ENCODE measurements at places on chromosomes 11 and 22.

- no peak for DNase-seq
These were observed 122.3 kb downstream of the SPATA19 start for GRCh38 chr11:133723056-133723455.

DNA sequence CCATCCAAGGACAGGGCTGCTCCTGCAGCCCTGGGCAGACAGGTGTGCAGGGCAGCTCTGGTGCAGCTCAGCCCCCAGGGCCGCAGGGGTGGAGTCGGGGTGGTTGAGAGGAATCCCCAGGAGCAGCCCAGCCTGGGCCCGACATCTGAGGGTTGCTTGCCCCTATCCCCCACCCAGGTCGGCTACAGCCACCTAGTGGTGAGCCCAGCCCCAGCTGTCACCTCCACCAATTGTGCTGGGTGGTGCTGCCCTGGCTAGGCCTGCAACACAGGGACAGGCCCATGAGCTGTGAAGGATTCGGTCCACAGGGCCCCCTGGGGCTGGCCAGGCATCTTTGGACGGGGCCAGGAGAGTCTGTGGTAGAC lies 29.6 kb downstream of the RTN4R start:
- DNase-seq, result peak; percentile 83

GRCh38 chr22:31496735-31497146 lies 405 bp downstream of the SFI1 start:
- DNase-seq, result peak; percentile 53

DNA sequence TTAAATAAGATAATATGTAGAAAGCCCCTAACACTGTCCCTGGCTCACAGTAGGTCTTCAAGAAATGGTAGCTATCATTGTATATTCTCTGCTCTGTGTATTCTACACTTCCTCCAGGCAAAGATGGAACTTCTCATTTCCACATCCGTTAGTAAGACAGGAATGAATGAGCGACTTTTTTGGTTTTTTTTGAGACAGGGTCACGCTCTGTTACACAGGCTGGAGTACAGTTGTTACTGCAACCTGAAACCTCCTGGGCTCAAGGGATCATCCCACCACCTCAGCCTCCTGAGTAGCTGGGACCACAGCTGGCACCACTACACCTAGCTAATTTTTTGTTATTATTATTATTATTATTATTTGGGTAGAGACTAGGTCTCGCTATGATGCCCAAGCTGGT lies 2.3 kb upstream of the CLPB start:
- no peak for DNase-seq

DNA sequence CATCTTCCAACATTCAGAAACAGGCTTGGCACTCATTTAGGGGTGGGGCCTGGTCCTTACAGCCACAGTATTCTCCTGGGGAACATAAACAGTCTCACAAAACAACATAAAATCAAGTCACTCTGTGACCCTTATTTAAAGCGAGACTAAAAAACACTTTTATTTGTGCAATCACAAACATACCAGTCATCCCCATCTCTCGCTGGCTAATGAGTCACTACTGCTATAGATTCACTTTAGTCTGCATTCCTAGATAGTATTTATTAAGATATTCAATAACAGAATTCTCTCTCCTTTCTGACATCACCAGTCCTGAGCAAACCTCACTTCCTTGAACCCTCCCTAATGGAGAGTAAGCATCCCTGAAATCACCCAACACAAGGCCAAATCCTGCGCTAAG lies 68.0 kb downstream of the ZBTB44 start:
- DNase-seq, result no peak

DNA sequence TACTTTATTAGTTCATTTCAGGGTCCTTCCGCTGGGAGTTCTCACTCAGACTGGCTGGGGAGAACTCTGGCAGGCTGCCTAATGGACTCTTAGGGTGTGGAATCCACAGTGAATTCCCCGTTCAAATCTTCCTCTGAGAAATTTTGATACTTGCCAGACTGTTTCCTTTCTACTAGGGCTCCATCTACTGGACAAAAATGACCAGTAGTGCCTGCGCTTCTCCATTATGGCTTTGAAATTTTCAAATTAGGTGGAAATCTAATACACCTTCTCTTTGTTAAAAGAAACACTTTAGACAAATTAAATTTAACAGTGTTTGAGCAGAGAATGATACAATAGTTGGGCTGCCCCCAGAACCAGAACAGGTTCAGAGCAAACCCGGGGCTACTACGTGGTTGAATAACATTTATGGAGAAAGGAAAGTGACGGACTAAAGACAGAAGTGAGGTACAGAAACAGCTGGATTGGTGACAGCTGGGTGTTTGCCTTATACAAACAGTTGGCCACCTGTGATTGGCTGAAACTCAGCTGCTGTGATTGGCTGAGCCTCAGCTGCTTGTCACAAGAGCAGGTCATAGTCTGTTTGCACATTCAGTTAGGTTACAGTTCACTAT lies 52.9 kb upstream of the FDX1 start:
- DNase-seq, result peak; percentile 81

- DNase-seq, result peak; percentile 43
These were observed 45.6 kb downstream of the IGSF9B start for GRCh38 chr11:133911171-133911570.

GRCh38 chr11:68994894-68995285 lies 14.1 kb upstream of the MRGPRD start:
- no peak for DNase-seq

DNA sequence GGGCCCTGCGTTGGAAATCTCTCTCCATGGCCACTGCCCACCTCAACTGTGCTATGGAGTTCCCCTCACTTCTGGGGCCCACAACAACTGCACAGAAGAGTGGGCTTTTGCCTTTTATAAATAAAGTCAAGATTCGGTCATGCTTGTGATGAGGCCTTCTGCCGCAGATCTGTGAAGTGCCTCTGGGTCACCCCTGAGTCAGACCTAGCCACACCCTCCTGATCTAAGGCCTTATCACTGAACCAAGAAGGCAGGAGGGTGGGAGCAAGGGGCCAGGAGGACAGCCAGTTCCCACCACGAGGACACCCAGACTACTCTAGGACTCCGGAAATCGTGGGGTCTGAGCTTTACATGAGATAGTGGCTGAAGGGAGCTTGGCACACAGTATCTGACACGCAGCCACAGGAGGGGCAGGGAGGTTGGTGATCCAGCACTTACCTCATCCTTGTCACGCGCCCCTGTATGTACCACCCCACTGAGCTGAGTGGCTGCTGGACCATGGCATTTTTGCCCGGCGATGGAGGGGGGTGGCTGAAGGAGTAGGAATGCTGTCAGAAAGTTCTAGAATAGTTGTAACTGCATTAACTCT lies 115.7 kb downstream of the ABTB2 start:
- DNase-seq, result no peak

- DNase-seq, result no peak
These were observed 1.0 kb downstream of the PGGHG start for GRCh38 chr11:289712-290620.

DNA sequence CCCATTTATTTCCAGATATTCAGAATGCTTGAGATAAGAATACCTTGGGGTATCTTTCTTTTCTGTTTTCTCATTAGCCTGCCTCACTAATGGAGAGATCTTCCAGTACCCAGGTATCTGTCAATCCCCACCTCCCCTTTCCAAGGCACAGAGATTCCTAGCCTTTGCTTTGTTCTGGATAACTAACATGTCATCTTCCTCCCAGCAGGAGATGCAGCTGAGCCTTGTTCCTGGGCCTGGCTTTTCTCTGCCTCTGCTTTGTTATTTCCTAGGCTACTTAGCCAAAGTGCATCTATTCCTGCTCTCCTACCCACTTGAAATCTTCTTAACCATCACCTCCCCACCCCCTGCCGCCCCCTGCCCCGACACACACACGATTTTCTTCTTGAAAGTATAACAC lies 297.1 kb downstream of the NELL1 start:
- DNase-seq, result no peak

GRCh38 chr11:126833065-126833464 lies 167.5 kb downstream of the KIRREL3 start:
- no peak for DNase-seq

- DNase-seq, result no peak
These were observed 6.2 kb downstream of the KDELR3 start for GRCh38 chr22:38474003-38474607.

DNA sequence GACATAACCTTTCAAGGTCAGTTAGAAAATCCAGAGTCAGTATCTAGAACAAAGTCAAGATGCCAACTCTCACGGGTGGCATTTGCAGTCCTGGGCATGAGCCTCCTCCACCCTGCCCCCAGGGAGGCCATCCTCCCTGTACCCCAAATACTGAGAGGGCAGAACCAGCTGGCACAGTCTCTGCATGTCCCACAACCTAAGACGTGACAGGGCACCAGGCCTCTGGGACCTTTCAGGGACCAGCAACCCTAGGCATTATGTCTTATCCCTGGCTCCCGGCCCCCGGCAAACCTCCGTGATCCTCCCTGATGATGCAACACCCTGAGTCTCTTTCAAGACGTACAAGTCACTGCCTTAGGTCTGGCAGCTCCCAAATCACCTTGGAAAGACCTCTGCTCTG lies 2.0 kb downstream of the MB start:
- DNase-seq, result no peak

DNA sequence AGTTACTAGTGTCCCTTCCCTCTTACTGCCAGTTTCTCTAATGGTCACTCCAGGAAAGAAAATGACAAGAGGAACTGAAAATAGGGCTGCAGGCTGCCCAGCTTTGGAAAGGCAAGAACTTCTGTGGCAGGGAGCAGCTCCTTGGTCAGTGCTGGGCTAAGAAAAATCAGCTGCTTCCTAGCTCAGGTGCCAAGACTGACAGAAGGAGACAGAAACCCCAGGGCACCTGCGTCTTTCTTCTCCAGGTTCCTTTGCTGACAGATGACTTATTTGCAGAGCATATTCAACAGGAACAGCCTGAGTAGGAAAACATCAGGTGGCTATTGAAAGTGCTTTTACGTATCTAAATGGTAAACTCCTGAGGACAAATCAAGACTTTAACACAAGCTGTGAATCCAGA lies 25.4 kb downstream of the MAML2 start:
- no peak for DNase-seq

DNA sequence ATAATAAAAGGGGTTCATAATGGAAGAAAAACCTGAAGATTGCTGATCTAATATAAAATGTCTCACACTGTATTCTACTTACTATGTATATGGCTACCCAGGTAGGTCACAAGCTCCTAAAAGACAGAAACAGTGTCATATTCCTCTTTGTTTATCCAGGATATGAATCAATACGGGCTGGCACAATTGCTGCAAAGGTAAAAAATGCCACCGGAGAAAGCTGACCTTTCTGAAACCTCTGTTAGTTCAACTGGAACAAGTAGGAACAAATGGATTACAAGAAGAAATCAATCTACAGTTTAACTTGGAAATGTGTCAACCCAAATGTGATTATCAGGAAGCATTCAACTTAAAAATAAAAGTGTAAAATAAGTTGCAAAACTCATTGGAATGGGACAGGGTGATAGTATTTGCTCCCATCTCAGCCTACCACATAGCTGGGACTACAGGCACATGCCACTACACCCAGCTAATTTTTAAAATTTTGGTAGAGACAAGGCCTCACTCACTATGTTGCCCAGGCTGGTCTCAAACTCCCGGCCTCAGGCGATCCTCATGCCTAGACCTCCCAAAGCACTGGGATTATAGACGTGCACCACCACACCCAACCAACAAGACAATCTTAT lies 27.6 kb downstream of the SLC35F2 start:
- DNase-seq, result no peak

DNA sequence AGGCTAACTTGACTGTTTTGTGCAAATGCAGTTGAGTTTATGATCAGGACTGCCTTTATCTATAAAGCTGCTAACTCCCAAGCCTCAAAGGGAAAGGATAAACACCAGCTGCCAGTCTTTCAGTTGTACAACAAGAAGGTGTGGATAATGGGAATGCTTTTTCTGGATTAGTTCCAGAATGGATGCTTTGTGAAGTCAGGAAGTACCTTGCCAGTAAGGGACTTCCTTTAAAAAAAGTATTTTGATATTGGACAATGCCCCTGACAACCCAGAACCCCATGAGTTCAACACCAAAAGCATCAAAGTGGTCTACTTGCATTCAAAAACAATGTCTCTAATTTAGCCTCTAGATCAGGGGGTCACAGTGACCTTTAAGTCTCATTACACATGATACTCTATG lies 32.0 kb downstream of the OR5A2 start:
- no peak for DNase-seq

- no peak for DNase-seq
These were observed 65.6 kb downstream of the ISX start for GRCh38 chr22:35131525-35132000.

DNA sequence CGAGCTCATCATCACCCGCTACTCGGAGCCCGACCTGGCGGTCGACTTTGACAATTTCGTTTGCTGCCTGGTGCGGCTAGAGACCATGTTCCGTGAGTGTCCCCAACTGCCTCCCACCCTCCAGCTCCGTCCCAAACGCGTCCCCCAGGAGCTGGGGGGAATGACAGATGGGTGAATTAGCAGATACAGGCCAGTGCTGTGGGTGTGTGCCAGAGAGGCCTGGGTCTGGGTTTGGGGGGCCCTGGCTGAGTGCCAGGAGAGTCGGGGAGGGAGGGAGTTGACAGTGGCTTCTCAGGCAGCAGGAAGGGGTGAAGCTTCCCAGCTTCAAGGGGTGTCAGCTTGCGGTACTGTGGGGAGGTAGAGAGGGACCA lies 28.6 kb downstream of the CAPN1 start:
- no peak for DNase-seq

DNA sequence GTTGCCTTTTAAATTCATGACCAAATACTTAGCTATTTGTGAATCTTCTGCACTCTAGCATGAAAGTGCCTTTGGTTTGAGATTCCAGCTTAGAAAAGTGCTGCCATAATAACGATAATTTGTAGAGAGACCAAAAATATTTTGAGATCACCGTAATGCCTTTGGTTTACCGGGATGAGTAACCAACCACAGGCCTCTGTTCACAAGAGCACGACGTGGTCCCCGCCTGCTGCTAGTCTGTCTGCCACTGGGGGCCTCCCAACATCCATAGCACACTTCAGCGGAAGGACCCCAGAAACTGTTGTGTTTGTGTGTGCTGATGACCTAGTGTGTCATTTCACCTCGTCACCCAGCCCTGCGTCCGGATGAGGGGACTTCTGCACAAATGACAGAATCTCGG lies 67.0 kb upstream of the RASSF10 start:
- DNase-seq, result no peak

GRCh38 chr11:120978701-120979100 lies 45.2 kb upstream of the TBCEL start:
- DNase-seq, result no peak

GRCh38 chr11:3709977-3710376 lies 38.8 kb upstream of the CHRNA10 start:
- no peak for DNase-seq

DNA sequence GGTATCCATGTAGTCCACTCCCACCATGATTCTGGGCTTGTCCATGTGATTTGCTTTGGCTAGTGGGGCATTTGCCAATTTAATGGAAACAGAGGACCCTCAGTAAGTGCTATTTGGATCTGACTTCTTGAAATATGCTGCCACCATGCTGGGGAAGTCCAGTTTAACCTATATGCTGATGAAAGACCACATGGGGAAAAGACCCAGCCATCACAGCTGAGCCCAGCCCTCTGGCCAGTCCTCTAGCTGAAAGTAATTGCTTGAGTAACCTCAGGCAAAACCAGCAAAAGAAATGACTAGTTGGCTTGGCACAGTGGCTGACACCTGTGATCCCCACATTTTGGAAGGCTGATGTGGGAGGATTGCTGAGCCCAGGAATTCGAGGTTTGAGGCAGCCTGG lies 61.5 kb downstream of the ATG16L2 start:
- DNase-seq, result no peak

GRCh38 chr22:18088825-18089568 lies 11.2 kb downstream of the PEX26 start:
- no peak for DNase-seq

Data from NAMALWA (cell line).